ENCODE measurements at places on chromosomes 13 and 19.

DNA sequence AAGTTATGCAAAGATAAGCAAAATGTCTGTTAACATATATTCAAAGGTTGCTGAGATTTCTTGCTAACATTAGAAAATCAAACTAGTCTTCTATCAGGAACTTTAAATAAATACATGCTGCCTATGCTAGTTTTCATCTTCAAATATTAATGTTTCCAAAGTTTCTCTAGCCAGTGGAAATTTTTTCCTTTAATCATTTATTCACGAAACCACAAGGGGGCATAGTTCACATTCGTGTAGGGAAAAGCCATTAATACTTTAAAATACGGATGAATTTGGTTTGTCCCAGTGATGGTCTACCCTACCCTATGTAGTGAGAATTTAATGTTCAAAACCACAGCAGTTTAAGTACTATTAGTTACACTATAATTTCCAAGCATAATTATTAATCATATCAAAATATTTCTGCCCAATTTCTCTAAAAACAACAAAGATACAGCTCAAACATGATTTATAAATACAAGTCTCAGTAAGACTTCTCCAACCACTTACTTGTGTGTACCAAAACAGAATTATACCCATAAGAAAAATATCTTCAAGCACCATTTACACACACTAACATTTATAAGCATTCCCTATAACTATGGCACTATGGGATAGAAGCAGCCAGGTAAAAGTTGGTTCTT lies 16.2 kb downstream of the NUFIP1 start:
- DNase-seq: peak; percentile 52

GRCh38 chr13:34265046-34265679 lies 447.2 kb downstream of the RFC3 start:
- no peak for DNase-seq

GRCh38 chr19:57747472-57747807 lies 825 bp downstream of the ZNF776 start:
- DNase-seq: no peak

GRCh38 chr13:41075034-41075433 lies 13.7 kb downstream of the WBP4 start:
- DNase-seq: peak; percentile 58

DNA sequence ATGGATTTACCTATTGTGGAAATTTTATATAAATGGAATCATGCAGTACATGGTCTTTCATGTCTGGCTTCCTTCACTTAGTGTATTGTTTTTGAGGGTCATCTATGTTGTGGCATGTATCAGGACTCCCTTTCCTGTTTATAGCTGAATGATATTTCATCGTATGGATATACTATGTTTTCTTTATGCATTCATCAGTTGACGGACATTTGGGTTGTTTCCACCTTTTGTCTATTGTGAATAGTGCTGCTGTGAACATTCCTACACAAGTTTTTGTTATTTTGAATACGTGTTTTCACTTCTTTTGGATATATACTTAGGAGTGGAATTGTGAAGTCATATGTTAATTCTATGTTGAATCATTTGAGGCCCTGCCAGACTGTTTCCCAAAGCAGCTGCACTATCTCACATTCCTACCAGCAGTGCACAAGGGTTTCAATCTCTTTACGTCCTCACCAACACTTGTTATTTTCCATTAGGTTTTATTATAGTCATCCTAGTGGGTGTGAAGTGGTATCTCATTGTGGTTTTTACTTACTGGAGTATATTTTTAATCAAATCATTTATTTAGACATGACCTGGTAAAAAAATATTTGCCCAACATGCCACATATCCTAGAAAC lies 262.7 kb downstream of the DLEU7 start:
- DNase-seq: peak; percentile 35

DNA sequence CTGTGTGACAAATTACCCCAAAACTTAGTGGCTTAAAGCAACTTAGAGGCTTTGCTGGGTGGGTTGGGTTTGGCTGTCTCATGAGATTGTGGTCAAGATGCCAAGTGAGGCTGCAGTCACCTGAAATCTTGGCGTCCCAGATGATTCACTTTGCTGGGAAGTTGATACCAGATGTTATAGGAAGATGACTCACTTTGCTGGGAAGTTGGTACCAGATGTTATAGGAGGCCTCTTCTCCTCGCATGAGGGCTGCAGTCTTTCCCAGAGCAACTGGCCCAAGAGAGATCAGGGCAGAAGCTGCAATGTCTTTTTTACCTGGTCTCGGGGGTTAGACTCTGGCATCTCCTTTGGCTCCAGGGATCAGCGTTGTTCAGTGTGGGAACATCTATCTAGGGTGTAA lies 16.8 kb downstream of the TEX29 start:
- DNase-seq: peak; percentile 89

GRCh38 chr19:39110263-39110967 lies 15.2 kb upstream of the PAK4 start:
- peak; percentile 77 for DNase-seq

DNA sequence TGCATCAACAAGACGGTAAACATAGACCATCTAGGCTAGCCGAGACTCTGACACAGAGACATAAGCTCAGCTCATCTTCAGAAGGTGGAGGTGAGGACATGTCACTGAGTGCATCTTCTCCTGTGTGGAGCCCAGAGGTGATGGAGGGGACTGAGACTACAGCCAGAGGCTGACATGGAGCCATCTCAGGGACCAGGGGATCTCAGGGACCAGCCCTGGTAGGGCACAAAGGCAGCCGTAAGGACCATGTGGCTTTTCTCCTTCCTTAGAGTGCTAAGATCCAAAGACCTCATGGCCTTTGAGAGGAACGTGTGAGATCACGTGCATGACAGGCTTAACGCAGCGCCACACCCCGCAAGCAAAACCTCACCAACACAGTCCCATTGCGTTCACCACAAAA lies 126.9 kb downstream of the RAB20 start:
- DNase-seq: no peak

DNA sequence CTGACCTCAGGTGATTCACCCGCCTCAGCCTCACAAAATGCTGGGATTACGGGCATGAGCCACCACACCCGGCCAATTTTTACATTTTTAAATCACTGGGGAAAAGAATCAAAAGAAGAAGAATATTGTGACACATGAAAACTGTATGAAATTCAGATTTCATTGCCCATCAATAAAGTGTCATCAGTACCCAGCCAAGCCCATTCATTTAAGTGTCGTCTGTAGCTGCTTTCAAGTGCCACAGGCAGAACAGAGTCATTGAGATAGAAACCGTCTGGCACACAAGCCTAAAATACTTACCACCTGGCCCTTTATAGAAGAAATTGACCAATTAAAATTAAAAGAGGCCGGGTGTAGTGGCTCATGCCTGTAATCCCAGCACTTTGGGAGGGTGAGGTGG lies 15.3 kb downstream of the COLGALT1 start:
- DNase-seq: no peak

DNA sequence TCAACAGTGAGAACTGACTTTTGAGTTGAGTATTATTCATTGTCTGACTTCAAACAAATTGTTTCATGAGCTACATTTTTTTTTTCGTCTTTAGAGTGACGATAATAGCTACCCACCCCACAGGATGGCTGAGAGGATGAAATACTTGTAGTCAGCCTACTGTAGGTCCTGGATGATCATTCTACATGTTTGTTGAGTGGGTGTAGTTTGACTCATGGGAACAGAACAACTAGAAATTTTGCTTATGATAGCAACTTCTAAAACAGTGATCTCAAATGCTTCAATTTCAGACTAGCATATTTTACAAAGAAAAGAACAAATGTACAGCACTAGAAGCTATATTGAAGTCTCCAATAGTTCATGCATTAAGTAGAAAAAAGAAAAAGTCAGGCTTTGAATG lies 651.8 kb downstream of the PCDH9 start:
- no peak for DNase-seq

DNA sequence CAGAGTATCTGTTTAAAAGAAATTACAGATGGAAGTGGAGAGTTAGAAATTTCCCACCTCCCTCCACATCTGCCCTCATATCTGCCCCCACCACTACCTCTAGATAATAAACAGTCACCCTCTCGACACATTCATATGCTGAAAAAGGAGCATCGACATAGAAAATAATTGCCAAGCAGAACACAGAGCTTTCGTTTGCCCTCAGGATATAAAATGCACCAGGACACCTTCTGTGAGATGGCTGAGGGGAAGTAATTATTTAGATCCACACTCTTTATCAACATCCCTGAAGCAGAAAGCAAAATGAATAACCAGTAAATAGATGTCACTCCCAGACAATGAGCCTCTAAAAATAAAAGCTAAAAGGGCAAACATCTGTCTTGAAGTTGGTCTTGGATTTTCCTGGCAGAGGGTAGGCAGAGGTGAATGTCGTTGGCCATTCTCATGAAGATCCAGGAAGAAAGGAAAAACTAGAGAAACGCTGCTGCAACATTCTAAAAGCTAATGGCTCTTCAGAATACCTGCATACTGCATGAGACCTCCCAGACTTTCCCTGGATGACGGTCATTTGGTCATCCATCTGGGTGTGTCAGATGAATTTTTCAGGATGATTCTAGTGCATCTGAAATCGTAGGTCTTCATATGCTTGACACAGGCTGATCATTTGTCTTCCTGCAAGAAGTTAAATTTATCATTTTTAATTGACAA lies 527.5 kb downstream of the RFC3 start:
- no peak for DNase-seq

DNA sequence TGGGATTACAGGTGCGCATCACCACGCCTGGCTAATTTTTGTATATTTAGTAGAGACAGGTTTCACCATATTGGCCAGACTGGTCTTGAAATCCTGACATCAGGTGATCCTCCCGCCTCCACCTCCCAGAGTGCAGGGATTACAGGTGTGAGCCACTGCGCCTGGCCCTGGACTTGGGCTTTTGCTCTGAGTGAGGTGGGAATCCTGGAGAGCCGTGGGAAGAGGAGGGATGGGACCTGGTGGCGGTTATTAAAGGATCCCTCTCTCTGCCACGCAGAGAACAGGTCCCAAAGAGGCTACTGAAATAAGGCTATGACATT lies 1.7 kb upstream of the TLE5 start:
- no peak for DNase-seq

DNA sequence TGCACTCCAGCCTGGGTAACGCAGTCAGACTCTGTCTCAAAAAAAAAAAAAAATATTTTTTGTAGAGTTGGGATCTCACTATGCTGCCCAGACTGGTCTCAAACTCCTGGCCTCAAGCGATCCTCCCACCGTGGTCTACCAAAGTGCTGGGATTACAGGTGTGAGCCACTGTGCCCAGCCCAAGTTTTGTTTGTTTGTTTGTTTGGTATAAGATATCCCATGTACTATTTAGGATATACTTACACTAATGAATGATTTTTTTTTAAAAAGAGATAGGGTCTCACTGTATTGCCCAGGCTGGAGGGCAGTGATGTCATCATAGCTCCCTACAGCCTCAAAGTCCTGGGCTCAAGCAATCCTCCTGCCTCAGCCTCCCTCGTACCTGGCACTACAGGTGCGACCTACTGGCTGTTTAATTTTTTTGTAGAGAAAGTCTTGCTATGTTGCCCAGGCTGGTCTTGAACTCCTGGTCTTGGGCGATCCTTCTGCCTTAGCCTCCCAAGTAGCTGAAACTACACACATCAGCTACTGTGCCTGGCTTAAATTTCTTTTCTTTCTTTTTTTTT lies 24.0 kb downstream of the TLE6 start:
- no peak for DNase-seq

DNA sequence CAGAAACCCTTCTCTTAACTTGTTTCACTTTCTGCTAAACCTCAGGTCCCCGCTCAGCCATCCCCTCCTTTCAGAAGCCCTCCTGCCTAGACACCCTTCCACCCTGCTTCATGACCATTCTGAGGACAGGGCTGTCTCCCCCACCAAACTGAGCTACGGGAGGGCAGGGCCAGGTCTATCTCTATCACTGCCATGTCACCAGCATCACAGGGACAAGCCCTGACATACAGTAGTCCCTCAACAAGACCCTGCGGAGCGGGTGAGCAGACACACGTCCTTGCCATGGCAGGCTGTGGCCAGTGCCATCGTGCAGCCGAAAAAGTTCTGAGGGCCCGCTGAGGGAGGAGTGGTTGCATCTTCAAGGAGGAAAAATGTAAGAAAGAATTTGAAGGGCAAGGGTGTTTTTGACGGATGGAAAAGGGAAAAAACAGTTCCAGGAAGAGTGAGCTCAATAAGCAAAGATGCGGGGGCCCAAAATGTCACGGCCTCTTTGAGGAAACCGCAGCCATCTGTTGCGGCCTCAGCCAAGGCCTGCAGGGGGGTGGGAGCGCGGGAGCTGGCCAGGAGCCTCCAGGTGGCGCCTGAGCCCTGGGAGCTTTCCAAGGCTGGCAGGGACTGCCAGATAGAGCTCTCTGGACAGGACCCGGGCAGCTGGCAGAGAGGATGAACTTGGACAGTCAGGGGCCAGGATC lies 8.1 kb downstream of the PTGIR start:
- peak; percentile 67 for DNase-seq

DNA sequence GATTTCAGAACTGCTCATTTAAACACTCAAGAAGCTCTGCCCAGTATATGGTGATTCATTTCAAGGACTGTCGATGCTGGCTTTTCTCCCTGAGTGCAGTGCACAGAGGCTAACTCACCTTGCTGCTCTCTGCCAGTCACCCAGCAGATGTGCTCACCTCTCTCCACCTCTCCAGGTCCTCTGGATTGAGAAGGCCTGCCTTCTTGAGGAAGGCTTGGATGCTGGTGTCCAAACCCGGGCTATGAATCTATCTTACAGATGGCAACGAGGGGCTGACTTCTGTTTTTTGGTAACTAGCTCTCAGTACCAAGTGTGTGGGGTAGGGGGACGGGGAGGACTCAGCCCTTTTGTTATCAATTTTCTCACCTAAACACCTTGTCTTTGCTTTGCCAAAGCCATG lies 47.6 kb downstream of the TEX29 start:
- DNase-seq: peak; percentile 1

GRCh38 chr19:14167576-14168138 lies 31.3 kb upstream of the ASF1B start:
- no peak for DNase-seq

- peak; percentile 81 for DNase-seq
Observed at GRCh38 chr19:11164879-11165406, 9.4 kb upstream of the SPC24 start.
